ENCODE measurements at places on chromosomes 2 and 18. TPM values are rescaled to one million over a fixed set of nuclear protein-coding genes. Genes with fewer than 3 reads are reported as not detected.
A peak's percentile ranks its signal among the peaks of the same experiment; 100 is the strongest.

Gene GLI2
- 2.9 TPM for total RNA-seq

Gene CFC1B
- not detected for total RNA-seq

Gene MPP4
- total RNA-seq: 0.36 TPM

Gene TRIM43B
- total RNA-seq: not detected

DNA sequence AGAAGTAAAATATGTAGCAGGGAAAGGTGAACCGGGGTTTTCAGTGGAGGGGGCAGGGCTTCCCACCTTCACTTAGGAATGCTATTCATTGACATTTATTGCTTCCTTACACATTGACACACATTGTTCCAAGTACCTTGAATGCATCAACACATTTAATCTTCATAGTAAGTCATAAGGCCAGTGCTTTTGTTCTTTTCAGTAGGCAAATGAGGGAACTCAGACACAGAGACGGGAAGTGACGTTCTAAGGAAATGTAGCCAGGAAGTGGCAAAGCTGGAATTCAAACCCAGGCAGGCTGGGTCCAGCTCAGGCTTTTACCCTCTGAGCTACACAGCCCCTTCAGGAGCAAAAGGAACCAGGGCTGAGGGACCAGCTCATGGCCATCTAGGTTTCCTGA lies 20.7 kb downstream of the BMP10 start:
- DNase-seq: no peak

DNA sequence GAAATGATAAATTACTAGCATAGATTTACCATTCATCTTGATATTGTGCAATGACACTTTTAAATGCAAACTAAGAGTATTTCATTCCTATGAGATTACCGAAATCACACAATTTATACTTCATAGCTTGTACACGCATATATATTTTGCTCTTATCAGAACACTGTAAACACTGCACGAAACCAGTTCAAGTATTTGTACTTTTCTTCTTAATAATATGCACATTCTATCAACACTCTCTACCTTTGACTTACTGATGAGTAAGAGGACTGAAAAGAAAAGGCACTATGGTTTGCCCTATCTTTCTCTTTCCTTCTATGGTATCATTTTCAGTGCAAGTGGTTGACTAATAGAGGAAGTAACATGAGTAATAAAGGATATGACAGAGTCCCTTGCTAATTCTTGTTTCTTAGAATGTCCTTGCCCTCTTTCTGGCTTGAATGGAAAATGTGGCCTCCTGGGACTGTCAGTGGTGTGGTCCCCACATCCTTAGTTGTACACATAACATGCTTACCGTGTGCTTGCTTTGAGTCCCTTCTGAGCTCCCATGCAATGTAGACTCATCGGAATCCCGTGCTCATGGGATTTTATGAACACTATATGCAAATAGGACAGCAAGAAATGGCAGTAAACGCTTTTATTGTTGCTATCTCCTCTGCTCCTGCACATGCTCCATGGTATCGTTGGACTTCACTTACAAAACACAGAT lies 363.5 kb upstream of the TNP1 start:
- no peak for DNase-seq

DNA sequence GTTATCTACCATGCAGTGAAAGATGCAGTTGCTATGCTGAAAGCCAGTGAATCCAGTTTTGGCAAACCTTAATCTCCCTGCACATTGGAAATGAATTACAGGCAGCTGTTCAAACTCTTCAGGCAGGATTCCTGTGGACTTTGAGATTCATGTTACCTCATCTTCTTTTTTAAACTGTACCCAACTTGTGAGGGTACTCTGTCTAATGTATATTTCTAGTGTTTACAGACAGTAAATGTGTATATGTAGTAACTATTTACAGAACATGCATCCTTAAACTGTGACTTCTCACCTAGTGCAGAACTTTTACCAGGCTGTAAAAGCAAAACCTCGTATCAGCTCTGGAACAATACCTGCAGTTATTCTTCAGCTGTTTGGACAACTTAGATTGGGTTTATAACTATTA lies 50.9 kb downstream of the KDM3A start:
- DNase-seq: no peak

DNA sequence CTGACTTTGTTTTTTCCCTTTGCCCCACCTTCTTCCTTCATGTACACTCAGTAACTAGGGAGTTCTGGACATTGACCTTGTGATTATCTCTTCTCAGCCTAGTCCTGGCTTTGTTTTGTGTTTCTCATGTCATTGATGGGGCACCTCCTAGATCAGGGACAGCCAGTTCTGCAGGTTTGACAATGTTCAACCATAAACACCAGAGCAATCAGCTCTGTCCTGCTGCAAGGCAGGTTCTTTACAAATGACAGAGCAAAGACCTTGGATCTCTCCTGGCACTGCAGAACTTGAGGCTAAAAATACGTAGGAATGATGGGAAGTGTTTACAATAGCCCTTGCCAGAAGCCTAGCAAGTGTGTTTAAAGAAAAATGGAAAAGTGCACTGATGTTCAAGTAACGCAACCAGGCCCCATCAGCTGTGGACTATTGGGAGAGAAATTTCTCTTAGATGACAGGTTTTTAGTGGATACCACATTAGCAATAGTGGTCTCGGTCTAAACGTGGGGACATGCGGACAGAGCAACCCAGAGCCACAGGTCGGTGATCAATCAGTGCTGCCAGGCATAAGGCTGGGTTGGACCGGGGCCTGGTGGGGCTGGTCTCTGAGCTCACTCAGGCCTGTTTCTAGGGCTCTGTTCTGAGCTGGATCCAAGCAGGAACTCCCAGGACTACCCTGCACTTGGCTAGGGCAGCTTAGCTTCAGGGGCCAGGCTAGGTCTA lies 76.8 kb downstream of the SOWAHC start:
- DNase-seq: peak; percentile 88

DNA sequence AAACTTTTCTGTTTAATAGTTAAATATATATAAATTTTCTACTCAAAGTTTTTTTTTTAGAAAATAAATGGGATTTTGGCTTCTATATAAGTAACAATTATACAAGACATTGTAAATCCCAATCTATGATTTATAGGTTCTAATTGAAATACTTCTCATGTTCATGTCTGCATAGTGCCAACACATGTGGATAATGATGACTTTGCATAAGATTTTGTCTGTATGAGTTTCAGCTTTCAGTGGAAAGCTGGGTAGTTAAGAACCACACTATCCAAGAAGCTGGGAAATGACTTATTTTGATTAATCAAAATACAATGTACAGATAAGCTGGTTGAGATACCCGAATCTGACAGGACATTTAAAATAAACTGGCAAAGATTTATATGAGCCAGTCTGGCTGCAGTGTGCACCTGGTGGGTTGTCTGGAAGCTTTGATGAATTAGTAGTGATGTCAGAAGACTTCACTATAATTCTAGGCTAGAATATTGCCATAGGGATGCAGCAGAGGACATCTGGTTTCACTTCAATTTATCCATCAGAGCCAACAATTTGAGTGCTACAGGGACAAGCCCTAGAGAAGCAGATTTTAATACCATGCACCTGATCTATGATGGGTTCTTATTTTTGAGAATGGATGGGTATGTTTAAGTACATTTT lies 45.4 kb downstream of the EML6 start:
- DNase-seq: no peak

DNA sequence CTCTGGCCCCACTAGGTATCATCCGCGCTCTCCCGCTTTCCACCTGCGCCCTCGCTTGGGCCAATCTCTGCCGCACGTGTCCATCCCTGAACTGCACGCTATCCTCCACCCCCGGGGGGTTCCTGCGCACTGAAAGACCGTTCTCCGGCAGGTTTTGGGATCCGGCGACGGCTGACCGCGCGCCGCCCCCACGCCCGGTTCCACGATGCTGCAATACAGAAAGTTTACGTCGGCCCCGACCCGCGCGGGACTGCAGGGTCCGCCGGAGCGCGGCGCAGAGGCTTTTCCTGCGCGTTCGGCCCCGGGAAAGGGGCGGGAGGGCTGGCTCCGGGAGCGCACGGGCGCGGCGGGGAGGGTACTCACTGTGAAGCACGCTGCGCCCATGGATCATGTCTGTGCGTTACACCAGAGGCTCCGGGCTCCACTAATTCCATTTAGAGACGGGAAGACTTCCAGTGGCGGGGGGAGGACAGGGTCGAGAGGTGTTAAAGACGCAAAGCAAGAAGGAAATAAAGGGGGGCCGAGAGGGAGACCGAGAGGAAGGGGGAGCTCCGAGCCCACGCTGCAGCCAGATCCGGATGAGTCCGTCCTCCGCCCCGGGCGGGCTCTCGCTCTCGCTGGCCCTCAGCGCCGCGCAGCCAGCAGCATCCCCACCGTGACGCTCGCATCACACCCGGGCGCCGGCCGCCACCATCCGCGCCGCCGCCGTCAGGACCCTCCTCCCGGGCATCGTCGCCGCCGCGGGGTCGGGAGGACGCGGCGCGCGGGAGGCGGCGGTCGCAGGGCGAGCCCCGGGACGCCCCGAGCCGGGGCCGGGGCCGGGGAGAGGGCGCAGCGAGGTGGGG lies 664 bp downstream of the NETO1 start:
- no peak for DNase-seq

DNA sequence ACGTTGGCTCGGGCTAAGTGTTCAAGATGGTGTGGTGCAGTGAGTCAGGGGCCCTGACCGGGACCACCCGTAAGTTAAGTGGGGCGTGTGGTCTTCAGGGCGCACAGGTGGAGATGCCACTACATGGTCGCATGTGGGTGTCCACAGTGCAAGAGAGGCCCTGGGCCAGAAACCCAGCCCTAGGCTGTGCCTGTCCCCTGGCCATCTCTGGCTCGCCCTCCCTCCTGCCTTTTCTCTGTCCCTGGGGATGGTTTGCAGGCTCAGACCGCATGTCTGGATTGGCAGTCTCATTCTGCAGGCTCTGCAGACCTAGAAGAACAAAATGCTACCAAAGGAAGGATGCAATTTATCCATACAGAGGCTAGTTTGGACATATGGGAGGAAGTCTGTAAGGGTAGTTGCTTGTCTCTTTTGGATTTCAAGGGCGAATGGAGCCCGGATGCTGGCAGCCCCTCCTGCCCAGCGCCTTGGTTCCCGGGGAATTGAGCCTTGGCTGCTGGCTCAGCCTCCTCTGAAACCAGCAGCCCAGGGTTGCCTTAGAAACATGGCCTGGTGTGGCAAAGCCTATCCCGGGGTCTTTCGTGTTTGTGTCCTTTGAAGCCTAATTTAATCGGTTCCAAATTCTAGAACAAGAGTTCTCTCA lies 417.5 kb upstream of the HS6ST1 start:
- no peak for DNase-seq

DNA sequence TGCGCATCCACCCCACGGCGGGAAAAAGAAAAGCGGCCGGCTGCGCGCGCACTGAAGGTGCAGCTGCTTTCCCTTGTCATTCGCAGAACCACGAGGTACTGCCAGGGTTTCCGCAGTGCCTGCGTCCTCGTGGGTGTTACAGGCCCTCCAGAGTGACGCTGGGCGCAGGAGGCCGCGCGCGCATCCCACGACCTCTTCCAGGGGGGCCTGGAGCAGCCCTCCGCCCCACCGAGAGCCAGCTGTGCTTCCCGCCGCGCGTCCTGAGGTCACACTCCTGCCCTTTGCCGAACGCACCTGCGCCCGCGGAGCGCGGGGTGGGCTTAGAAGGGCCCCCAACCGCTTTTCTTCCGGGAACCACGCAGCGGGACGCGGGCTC lies 378 bp upstream of the IAH1 start:
- peak; percentile 84 for DNase-seq

- DNase-seq: no peak
These were observed 11.7 kb upstream of the CYP26B1 start for GRCh38 chr2:72159211-72159993.

DNA sequence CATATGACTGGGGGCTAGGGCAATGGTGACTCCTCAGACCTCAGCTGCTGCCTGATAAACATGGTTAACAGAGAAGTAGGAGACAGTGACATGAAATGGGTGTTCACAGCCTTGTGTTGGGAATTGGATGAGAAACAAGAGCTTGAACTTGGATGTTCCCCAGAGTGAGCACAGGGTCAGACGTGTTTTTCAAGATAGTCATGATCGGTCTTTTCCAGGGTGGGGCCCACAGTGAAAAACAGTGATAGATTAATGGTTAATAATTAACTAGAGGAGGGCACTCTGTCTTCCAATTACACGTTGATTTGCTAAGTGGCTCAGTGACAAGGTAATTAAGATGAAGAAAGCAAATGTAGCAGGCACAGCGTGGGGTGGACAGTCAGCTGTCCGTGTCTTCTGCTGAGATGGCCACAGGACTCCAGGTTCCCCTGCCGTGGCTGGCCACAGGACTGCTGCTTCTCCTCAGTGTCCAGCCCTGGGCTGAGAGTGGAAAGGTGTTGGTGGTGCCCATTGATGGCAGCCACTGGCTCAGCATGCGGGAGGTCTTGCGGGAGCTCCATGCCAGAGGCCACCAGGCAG lies at the start of gene UGT1A3:
TSS of gene UGT1A3 (plus strand) at position 320 of the 579 bp plus-strand sequence. CDS start at position 405, 85 bp downstream.
- no peak for DNase-seq

DNA sequence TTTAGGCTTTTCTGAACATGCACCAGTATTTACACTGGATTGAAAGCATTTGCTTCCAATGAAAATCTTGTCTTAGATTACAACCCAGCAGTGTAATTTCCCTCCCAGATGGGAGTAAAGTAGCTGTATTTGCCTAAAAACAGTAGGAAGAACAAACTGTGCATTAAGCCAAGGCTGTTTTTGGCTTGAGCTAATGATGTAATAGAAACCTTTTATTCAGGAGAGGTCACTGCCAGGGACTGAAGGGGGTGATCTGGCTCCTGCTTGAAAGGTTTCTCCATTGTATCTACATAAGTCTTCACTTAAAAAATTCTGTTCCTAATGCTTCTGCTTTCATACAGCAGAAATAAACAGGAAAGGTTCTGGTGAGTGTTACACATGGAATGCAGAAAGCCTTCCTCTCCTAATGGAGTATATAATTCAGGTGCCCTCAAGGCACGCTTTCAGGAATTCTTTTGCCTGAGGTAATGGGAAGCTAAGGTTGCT lies 74.4 kb downstream of the MEIS1 start:
- no peak for DNase-seq

- DNase-seq: no peak
These were observed 213.1 kb downstream of the IKZF2 start for GRCh38 chr2:212938144-212938793.

GRCh38 chr2:7915302-7916091 lies 766.4 kb upstream of the ID2 start:
- DNase-seq: no peak

- DNase-seq: no peak
These were observed 8.3 kb downstream of the RNPEPL1 start for GRCh38 chr2:240576436-240577205.

- peak; percentile 92 for DNase-seq
These were observed 22.7 kb upstream of the ACTG2 start for GRCh38 chr2:73870084-73870483.

DNA sequence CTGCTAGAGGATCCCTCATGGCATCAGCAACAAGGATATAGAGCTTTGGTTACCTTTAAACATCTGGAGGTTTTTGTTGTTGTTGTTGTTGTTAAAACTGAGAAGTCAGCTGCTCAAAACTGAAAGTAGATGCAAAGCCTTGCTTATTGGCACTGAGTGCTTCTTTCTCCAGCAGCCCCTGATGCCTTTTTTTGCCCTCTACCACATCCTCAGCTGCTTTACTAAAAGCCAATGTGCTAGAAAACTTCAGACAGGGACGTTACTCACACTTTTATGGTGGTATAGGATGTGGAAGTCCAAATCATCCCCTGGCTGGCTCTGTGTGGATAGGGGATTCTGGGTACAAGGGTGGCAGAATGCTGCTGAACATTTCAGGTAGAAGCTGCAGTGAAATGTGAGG lies 78.3 kb upstream of the CHST9 start:
- DNase-seq: no peak

GRCh38 chr18:22816266-22817176 lies 116.6 kb upstream of the RBBP8 start:
- no peak for DNase-seq
